Adrenal gland (tissue), 19 donors: ENCODE measurements at places on chromosomes 1 and 21. TPM values are rescaled to one million over a fixed set of nuclear protein-coding genes. Genes with fewer than 3 reads are reported as not detected.

DNA sequence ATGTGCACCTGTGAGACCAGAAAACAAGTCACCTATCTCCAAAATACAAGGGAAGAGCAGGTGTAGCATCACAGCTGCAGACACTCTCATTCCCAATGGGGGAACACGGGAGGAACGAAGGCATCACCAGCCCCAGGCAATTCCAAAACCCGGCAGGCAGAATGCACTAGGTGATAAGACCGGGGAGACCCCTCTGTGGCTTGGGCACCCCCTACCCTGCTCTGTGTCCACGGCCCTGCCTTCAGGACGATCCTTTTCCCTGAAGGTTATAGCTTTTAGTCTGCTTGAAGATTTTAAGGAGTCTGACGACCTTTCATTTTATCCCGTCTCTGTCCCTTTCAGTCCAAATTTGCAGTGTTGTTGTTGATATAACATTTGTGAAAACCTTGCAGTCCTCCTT is 19.2 kb downstream of the TRPM2 start:
- DNase-seq, result no peak

GRCh38 chr1:20058531-20058930 is 11.5 kb upstream of the PLA2G5 start:
- peak; percentile 13 for DNase-seq

- DNase-seq, result no peak
Measured at GRCh38 chr21:22244516-22244915, 1246.3 kb downstream of the NCAM2 start.

DNA sequence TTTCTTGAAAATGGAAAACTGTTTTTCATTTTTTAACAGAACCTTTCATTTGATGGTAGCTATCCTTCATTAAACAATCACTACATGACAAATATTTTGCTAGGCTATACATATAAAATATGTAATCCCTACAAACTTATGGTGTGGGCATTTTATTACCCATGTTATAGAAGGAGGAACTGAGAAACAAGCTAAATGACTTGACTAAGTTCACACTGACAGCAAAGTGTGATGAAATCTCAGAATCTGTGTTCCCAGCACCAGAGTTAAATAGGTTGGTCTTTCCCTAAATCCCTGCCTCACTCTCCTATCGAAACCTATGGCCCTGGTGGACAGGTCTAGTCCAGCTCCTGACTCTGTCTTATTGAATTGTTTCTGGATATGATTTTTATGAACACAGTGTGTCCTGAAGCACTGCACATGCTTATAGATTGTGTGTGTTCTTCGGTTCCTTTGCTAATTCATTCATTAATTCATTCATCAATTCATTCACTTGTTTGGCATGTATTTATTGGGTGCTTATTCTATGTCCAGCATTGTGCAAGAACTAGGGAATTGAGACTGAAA is 301.0 kb downstream of the GRIK1 start:
- DNase-seq, result no peak

CTTNBP2NL gene
- 8.3 TPM for total RNA-seq
